ENCODE measurements at places on chromosomes 13 and 19.

- DNase-seq: no peak
Observed at GRCh38 chr13:95643936-95644598, 439 bp downstream of the DZIP1 start.

GRCh38 chr19:47492137-47492533 lies 8.1 kb upstream of the KPTN start:
- DNase-seq: no peak

- no peak for DNase-seq
Observed at GRCh38 chr13:28041501-28041900, 53.0 kb upstream of the URAD start.

- DNase-seq: no peak
Observed at GRCh38 chr19:7646426-7646700, 9.5 kb downstream of the STXBP2 start.

GRCh38 chr19:35346193-35347052 lies 1.3 kb upstream of the FFAR1 start:
- no peak for DNase-seq

DNA sequence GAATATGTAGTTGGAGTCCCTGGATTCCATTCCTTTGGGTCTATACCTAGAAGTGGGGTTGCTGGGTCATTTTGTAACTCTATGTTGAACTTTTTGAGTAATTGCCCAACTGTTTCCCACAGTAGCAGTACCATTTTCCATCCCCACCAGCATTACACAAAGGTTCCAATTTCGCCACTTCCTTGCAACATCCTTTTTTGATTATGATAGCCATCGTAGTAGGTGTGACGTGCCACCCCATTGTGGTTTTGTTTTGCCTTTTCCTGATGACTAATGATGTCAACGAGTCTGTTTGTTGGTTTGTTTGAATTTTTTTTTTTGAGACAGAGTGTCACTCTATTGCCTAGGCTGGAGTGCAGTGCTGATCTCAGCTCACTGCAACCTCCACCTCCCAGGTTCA lies 3.3 kb upstream of the PEX11G start:
- no peak for DNase-seq

DNA sequence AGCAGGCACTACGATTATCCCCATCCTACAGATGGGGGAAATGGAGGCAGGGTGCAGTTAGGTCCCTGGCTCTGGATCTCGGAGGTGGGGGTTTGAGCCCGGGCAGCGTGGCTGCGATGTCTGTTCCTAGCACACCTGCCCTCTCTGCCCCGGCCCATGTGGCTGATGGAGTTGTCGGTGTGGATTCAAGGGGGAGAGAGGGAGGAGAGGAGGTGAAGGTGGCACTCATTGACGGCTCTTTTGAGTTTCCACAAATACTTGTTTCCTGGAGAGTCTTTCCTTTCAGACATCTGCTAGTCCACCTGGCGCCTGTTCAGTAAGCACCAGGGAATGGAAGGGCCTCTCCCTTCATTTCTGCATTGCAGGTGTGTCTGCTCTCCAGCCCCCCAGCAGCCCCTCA lies 69.9 kb downstream of the ARHGEF18 start:
- no peak for DNase-seq

DNA sequence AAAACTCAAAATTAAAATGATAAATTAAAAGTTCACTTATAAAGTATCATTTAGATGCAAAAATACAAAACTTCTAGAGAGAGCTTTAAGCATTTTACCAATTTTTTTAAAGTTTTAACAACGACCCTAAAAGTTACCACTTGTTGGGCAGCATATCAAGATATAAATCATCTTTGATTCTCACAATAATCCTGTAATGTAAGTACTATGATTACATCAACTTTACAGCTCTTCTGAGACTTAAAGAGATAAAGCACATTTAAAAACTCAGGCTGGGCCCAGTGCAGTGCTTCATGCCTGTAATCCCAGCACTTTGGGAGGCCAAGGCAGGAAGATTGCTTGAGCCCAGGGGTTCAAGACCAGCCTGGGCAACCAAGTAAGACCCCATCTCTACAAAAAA lies 202.7 kb upstream of the GPC6 start:
- no peak for DNase-seq

GRCh38 chr13:104206450-104207044 lies 1140.3 kb upstream of the SLC10A2 start:
- no peak for DNase-seq

GRCh38 chr19:46412650-46413261 lies 608 bp downstream of the CCDC8 start:
- no peak for DNase-seq

DNA sequence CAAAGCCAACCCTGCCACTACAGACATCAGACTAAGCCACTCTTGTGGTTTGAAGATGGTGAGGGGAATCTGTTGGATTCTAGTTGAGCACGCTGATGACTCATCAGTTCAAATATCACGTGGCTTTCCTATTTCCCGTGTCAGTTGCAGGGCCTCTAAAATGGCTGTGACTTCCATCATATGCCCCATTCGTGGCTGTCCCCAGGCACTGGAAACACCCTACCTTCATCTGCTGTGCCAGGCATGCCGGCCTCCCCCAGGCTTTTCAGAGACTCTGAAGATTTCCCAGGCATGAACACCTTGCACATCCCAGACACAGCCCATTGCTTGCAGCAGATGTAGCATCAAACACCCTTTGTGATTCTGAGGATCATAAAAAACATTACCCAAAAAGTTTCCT lies 659.9 kb downstream of the UQCRFS1 start:
- no peak for DNase-seq

- no peak for DNase-seq
Observed at GRCh38 chr19:54201980-54202379, 1.3 kb downstream of the RPS9 start.

GRCh38 chr13:42405665-42406390 lies 133.9 kb downstream of the AKAP11 start:
- DNase-seq: no peak

DNA sequence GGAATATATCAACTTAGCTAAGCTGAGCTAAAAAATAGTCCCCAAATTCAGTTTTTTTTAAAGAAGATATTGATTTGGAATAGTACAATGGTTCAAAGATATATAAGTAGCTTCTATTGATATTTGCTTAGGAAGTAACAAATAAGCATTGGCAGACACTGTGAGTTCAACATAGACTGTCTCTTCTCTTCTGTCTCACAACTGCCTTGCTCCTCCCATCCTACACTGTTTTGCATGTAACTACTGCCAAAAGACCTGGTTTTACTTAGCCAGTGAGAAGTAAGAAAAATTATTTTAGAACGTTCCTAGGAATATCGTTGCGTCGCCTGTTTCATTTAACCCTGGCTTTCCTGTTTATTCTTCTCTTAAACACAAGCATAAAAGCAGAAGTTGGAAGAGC lies 859.0 kb upstream of the SPRY2 start:
- DNase-seq: no peak

DNA sequence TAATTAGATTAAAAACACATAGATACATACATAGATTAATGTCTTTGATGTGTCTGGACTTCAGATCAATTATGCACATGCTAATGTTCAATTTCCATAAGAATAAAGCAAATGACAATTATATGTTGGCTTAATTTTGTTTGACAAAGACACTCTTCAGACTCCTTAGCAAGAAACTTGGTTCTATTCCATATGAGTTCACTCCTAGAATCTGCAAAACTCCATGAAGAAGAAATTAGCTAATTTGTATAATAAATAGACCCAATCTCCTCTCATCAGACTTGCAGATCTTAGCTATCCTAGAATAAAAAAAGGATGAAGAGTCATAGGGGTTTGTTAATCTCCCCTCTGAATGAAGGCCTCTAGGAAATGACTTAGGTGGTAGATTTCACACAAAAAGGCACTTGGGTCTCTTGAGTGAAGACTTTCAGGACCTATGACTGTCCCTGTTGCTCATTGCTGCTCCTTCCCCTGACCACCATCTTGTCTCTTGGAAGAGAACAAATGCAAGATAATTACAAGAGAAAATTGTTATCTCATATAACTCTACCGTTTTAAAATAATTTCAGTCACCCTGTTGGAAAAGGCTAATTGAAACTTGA lies 302.2 kb downstream of the EFNB2 start:
- no peak for DNase-seq

DNA sequence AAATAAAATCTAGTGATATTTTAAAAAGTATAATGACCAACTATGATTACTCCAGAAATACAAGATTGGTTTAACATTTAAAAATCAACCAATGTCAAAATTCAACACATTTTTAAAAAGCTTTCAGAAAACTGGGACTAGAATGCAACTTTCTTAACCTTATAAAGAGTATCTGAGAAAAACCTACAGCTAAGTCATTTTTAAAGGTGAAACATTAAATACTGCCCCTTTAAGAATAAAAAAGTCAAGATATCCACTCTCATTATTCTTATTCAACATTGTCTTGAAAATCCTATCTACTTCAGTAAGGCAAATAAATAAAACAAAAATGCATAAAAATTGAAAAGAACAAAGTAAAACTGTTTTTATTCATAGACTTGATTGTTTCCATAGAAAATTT lies 673.2 kb downstream of the UQCRFS1 start:
- no peak for DNase-seq

DNA sequence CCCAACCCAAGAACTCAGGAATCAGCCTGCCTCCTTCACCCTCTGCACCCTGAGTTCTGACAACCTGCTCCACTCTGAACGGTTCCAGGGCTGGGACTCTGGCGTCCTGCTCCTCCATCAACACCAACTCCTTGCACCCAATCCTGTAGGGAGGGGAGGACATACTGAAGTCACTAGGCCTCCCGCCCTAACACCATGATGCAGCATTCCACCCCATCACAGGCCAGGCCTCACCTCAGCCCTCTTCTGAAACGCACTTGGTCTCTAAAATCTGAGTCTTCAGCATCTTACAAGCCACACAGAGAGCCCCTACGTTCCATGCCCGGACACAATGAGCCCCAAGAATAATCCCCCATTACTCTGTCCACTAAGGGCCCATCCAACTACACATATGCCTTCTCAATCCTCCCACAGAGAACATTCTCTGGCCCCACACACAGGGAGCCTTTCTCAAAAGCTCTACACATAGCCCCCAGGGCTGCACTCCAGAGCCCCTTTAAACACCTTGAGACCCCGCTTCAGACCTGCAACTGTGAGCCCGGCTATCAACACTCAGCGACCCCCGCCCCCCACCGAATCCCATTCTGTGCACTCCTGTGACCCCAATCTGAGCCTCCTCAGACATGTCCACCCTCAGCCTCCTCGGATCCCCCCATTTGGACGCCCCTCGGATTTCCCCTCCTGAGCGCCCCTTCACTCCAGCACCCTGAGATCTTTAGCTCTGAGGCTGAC lies 567 bp downstream of the ALKBH6 start:
- no peak for DNase-seq

GRCh38 chr13:48533961-48534600 lies 1.2 kb upstream of the RCBTB2 start:
- DNase-seq: no peak

DNA sequence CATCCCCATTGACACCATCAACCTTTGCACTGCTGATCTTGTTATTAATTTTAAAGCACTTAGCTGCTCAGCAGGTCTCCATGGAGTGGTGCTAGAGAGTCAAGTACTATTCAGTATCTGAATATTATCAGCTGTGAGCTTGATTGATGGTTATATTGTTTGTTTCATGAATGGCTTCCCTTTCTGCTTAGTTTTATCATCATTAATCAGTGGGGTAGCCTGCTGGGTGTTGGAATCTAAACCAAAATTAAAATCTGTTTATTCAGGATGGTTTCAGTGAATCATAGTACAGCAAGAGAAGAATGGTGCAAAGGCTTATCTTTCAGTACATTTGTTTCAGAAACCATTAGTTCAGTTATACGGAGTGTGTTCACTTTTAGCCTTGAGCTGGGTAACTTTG lies 42.5 kb upstream of the SCEL start:
- DNase-seq: no peak

DNA sequence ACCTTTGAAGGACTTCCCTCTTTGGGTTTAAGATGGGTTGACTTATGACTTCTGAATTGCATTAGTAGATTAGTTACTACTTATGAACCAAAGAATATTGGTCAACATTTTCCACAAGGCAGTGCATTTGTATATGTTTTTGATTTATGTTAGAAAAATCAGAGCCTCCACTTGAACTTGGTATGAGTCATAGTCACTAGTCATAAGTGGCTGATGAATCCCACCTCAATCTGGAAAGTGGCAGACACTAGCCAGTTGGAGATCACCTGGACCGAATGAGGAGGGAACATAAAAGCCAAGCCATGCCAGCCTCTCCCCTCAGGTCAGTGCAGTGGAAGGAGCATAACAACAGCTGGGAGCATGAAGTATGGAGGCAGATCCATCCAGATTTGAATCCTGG lies 39.3 kb upstream of the SPART start:
- no peak for DNase-seq

- no peak for DNase-seq
Observed at GRCh38 chr19:18418029-18418482, 1.1 kb upstream of the SSBP4 start.

GRCh38 chr19:36113425-36113824 lies 1.2 kb downstream of the POLR2I start:
- DNase-seq: no peak

DNA sequence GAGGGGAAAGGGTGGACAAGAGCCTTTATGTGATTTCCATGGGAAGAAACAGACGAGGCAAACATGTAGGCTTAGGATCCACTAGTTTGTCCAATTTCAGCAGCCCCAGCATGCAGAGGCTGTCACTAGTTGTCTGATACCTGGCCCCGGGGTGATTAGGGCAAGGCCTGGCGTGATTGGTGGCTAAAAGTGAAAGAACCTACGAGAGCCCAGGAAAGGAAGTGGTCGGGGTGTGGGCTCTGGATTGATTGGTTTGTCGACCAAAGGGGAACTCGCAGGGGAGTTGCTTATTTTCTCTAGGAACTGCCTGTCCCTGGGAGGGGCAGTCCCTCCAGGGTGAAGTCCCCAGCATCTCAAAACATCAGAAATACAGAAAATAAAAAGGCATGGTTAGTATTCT lies 64.2 kb upstream of the UQCRFS1 start:
- no peak for DNase-seq

- DNase-seq: no peak
Observed at GRCh38 chr19:54207676-54207982, 7.0 kb downstream of the RPS9 start.

DNA sequence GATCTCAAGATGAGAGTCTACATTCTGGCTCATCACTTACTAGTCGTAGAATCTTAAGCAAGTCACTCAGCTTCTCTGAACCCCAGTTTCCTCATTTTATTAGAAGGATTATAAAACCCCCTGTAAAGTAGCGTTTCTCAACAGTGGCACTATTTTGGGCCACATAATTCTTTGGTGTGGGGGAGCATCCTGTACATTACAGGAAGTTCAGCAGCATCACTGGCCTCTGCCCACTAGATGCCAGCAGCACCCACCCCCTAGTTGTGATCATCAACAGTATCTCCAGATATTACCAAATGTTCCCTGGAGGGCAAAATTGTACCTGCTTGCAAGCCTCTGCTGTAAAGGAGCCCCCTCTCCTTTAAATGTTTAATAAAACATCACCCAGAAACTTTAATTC lies 22.6 kb downstream of the STARD13 start:
- DNase-seq: no peak

GRCh38 chr13:65789815-65790214 lies 1440.3 kb downstream of the PCDH9 start:
- no peak for DNase-seq

- no peak for DNase-seq
Observed at GRCh38 chr13:113903912-113904311, 40.0 kb upstream of the GAS6 start.

- no peak for DNase-seq
Observed at GRCh38 chr19:33646306-33646705, 24.6 kb downstream of the CHST8 start.

- DNase-seq: no peak
Observed at GRCh38 chr19:35596366-35596999, 10.5 kb downstream of the PMIS2 start.
